ENCODE measurements at places on chromosomes 1 and 21. TPM values are rescaled to one million over a fixed set of nuclear protein-coding genes. Genes with fewer than 3 reads are reported as not detected.

GRCh38 chr1:167799747-167800146, 78.0 kb downstream of the MPZL1 start:
- no peak for DNase-seq
- no peaks in the 10 kb centered on the region for H3K36me3 ChIP-seq
- H3K27me3 ChIP-seq = no peaks in the 10 kb centered on the region
- H3K4me1 ChIP-seq = peaks cover 19% of the 10 kb centered on the region
- no peak overlapping the region for H3K4me3 ChIP-seq

The FCAMR gene
- not detected for total RNA-seq

GRCh38 chr1:52238887-52239707, 97.2 kb downstream of the ZFYVE9 start:
- H3K27ac ChIP-seq = no peak overlapping the region
- no peaks in the 10 kb centered on the region for H3K27me3 ChIP-seq
- H3K4me3 ChIP-seq = no peak overlapping the region
- DNase-seq = no peak
- no peaks in the 10 kb centered on the region for H3K36me3 ChIP-seq
- peaks cover 18% of the 10 kb centered on the region for H3K4me1 ChIP-seq

The FTCD gene
- 2.0 TPM for total RNA-seq

- H3K27me3 ChIP-seq = no peaks in the 10 kb centered on the region
- no peak overlapping the region for H3K4me3 ChIP-seq
- no peak overlapping the region for H3K27ac ChIP-seq
Observed at GRCh38 chr21:33254766-33255165, 11.4 kb upstream of the IL10RB start.

- peak; percentile 79 for DNase-seq
- no peak overlapping the region for H3K27ac ChIP-seq
- no peaks in the 10 kb centered on the region for H3K36me3 ChIP-seq
- no peaks in the 10 kb centered on the region for H3K4me1 ChIP-seq
- no peak overlapping the region for H3K4me3 ChIP-seq
Observed at GRCh38 chr1:240831191-240831631, 219.3 kb upstream of the GREM2 start.

The PLD5 gene
- total RNA-seq = 4.9 TPM

- no peak overlapping the region for H3K4me3 ChIP-seq
- no peak overlapping the region for H3K27ac ChIP-seq
- no peaks in the 10 kb centered on the region for H3K36me3 ChIP-seq
- no peaks in the 10 kb centered on the region for H3K4me1 ChIP-seq
- H3K27me3 ChIP-seq = no peaks in the 10 kb centered on the region
- no peak for DNase-seq
Observed at GRCh38 chr1:158285756-158286241, 3.9 kb upstream of the CD1C start.

- H3K36me3 ChIP-seq = no peaks in the 10 kb centered on the region
- no peak overlapping the region for H3K4me3 ChIP-seq
- H3K27ac ChIP-seq = no peak overlapping the region
- no peak for DNase-seq
- peaks cover 21% of the 10 kb centered on the region for H3K4me1 ChIP-seq
Observed at GRCh38 chr1:26096471-26096870, 15.2 kb upstream of the PDIK1L start.
